ENCODE measurements at places on chromosomes 12 and 14.

DNA sequence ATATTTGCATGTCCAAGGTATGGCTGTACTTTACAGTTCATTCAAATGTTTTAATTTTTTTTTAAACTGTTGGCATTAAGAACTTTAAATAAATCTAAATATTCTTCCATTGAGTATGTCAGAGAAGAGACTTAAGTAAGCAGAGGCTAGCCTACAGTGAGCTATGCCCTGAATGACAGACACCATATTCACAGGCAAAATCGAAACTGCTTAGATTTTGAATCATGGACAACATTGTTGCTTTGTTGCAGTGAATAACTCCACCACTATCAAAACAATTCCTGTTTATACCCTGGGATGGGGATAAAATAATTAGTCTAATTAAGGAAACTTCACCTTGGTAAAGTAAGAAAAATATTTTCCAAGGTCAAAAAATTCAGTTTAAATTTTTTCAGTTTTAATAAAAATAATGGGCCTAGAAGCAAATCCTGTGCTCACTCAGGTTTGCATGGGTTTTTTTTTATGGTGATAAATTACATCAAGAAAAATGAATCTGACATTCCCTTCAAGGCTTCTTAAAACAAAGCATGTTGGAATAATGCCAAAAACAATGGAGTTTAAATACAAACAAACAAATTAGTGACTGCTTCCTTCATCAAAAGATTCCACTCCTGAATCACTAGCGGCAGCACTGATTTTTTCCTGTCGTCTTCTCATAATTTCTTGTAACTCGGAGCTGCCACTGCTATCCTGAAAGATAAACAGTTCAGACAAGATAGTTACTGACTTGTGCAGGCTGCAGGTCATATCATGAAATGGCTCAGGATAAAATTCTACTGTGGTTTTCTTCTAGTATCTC lies 168.2 kb downstream of the EPS8 start:
- DNase-seq, result no peak

DNA sequence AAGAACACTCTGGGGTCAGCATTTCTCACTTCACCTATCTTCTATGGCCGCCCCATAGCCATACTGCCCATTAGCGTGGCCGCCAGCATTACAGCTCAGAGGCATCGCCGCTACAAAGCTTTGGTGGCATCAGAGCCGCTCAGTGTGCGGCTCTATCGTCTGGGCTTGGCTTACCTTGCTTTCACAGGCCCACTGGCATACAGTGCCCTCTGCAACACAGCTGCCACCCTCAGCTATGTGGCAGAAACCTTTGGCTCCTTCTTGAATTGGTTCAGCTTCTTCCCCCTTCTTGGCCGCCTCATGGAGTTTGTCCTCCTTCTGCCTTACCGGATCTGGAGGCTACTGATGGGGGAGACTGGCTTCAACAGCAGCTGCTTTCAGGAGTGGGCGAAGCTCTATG lies 2.6 kb downstream of the DNAJC22 start:
- no peak for DNase-seq

- DNase-seq, result no peak
Observed at GRCh38 chr14:83004456-83005006, 1470.9 kb upstream of the SEL1L start.

GRCh38 chr14:89340200-89341181 lies 76.5 kb downstream of the FOXN3 start:
- DNase-seq, result no peak

DNA sequence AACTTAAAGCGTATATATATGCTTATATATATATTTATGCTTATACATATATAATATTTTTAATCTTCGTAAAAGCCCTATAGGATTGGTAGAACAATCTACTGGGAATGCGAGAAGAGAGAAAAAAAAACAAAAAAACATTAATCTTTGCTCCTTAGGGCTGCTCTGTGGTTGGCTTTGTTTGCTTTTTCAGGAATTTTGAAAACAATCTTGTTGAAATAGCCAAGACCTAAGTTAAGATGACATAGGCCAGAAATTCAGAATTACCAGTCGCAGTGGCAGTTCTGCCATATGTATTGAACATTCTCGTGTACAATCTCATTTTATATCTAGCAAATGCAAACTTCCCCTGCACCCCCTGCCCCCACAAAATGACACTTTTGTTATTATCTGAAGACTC lies 699 bp downstream of the KLRF2 start:
- DNase-seq, result no peak

Data from stimulated activated CD8-positive, alpha-beta memory T cell treated with anti-CD3 and anti-CD28 coated beads, Interleukin-15, amount 100 ng/mL, for 48 hours (primary cell).